ENCODE measurements at places on chromosomes 2 and 18.
A peak's percentile ranks its signal among the peaks of the same experiment; 100 is the strongest.

DNA sequence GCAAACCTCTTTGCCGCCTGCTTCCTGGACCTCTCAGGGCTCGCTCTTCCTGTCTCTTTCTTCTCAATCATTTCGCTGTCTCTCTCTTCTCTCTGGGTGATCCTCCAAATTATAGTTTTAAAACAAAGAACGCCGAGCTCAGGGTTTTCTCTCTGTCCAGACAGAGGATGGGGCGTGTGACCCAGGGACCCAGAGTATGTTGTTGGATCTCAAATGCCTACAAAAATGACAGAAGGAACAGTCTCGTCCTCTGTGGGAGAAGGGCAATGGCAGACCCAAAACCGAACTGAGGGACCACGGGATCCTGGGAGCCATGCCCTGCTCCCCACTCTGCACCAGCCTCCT lies 88.5 kb downstream of the EIPR1 start:
- DNase-seq, result no peak

GRCh38 chr2:12817870-12818269 lies 101.1 kb downstream of the TRIB2 start:
- DNase-seq, result no peak

DNA sequence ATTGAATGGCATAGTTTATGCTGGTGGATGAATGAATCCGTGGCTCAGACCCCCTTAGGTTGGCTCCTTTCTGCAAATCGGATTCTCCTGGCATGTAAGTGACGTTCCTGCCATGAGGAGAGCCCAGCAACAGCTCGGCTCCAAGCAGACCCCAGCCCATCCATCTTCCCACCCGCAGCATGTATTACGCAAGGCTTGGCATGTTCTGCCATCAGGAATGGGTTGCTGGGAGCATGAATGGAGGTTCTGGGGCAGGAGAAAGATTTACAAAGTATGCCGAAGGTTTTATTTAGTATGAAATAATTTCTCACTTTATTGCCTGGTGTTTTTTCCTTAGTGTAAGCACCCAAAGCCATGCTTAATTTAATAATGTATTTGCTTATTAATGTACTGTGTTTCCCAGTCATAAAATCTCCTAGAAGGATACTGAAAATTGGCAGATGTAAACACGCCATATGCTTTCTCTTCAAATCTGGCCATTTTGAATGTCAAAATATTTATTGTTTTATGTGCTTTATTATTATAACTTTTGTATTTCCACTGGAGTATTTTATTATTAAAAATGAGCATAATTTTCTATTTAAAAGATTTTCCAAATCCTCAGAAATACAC lies 128.5 kb downstream of the ACKR3 start:
- DNase-seq, result no peak

- no peak for DNase-seq
These were observed 36.8 kb downstream of the STON1 start for GRCh38 chr2:48566592-48567310.

GRCh38 chr2:134679745-134680144 lies 39.1 kb downstream of the TMEM163 start:
- DNase-seq, result no peak

DNA sequence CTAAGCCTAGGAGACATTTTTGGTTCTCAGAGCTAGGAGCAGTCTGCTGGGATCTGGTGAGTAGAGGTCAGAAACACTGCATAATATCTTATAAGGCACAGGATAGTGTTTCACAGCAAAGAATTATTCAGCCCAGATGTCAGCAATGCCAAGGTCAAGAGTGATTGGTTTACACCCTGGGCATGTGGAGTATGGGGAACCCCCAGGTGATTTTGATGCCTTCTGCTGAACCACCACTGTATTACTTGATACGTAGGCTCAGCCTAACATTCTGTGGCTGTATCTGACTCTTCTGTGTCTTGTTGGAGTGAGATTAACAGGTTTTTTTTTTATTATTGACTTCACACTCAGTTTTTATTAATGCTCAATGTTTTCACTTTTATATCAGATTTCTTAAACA lies 6.0 kb downstream of the DDX18 start:
- DNase-seq, result no peak

- DNase-seq, result no peak
These were observed 31.9 kb upstream of the CDH2 start for GRCh38 chr18:28208712-28209265.

- DNase-seq, result no peak
These were observed 711 bp upstream of the ATOH8 start for GRCh38 chr2:85753035-85753524.

GRCh38 chr2:27959496-27959895 lies 69.0 kb downstream of the BABAM2 start:
- DNase-seq, result no peak

GRCh38 chr2:193253014-193253530 lies 1058.3 kb upstream of the TMEFF2 start:
- no peak for DNase-seq

- DNase-seq, result peak; percentile 30
These were observed 13.2 kb downstream of the DYSF start for GRCh38 chr2:71466301-71467179.

- peak; percentile 71 for DNase-seq
These were observed 1345.8 kb upstream of the LRRTM1 start for GRCh38 chr2:81650048-81650971.

DNA sequence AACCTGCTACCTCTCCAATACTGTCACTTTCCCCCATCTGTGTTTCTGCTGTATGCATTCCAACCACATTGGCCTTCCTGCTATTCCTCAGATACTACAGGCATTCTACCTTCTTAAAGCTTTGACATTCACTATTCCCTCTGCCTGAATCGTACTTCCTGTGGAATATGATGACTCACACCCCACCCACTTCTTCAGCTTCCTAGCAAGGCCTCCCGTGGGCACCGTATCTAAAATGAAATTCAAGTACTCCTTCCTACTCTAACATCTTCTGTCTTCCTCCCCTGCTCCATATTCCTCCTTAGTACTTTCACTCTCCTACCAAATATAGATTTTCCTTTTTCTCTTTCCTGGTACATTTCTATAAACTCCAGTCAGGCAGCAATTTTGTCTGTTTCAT lies 710.4 kb downstream of the RNF144A start:
- no peak for DNase-seq

All from Caki2 (cell line).